ENCODE measurements at places on chromosomes 7 and 10.

GRCh38 chr7:115135146-115135545 is 213.3 kb downstream of the MDFIC start:
- DNase-seq, result no peak

DNA sequence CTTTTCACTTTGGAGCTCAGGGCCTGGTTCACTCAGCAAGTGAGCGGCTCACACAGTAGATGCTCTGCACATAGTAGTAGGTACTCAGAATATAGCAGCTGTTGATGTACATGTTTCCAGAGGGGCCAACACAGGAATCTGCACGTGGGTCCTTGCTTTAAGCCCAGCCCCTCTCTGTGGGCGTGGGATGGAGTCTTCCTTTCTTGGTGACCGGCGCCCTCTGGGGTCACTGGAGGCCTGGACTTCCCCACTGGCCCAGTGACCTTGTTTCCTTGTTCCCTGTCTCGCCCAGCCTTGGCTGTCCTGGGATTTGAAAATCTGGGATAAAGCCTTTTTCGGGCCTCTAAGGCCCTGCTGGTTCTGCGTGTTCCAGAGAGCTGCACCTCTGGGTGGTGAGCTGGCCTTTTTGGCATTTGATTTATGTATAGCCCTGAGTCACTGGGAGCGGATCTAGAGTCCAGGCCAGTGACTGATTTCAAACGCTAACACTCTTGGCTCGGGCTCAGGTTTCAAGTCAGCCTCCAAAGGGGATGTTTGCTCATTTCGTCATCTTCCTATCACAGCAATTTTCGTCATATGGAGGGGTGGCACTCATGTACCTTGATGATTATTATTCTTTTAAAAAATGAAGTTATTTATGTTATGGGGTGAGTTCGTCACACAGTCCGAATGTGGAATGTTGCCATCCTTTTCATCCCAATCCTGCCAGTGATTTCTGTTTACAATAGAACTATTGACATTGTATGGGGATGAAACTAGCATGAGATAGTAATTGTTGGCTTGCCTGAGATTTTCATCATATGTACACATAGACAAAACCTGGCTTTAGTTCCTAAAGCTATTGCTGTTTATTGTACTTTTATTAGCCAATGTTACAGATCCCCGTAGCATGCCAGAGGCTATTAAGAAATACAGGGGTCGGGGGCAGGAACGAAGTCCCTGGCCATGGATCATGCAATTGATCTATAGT is 65.5 kb downstream of the CUX1 start:
- DNase-seq, result no peak

DNA sequence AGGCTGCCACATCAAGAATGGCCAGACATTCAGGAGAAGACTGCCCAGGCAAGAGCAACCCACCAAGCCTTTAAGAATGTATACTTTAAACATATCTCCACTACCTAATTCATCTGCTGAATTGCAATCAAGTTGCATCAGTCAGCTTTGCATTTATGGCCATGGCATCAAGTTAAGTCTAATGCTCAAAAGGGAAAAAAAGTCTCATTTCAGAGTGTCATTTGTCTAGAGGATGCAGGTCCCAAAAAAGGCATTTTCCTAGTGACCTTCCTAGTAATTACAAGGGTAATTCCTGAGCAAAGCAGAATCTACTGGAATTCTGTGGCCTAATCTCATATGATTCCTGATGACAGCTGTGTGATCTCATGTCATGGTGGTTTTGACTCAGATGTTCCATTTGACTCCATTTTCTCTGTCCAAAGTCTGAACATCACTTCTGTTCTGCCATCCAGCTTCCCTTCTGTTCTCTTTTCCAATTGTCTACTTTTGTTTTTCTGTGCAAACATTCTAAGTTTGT is 7.3 kb upstream of the CABCOCO1 start:
- DNase-seq, result no peak

GRCh38 chr7:137829337-137829992 is 17.3 kb downstream of the DGKI start:
- DNase-seq, result no peak

DNA sequence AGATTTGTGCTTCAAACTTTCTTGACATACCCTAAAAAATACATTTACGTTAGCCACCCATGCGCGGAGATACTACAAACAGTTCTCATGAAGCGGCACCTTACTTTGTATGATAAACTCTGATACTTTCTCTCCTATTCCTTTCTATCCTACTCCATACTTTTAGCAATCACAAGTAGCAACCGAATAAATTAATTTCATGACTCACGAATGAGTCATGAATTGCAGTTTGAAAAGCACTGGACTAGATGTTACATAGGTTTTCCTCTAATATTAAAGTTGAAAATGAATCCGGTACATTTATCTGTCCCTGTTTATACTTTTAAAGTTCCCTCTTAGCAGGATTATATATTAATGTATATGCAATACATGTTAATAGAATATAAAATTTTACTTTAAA is 67.6 kb downstream of the CUBN start:
- no peak for DNase-seq

DNA sequence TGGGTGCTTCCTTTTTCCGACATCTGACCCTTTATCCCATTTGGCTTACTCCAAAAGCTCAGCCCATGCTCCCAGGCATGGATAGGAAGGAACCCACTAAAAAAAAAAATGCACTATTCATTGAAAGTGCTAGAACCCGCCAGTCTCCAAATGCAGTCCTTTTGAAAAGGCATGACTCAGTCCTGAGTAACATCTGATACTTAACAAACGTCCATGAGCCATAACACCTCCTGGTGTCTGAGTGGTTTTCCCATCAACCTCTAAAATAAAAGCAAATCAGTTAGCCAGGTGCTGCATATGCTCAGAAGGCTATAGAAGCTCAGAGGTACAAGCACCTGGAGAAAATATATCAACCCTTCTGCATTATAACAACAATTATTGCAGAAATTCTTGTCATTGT is 45.0 kb upstream of the CACUL1 start:
- DNase-seq, result no peak

- no peak for DNase-seq
Observed at GRCh38 chr7:150641854-150642253, 9.7 kb upstream of the GIMAP6 start.

GRCh38 chr10:61795551-61795950 is 105.9 kb upstream of the ARID5B start:
- DNase-seq, result no peak

DNA sequence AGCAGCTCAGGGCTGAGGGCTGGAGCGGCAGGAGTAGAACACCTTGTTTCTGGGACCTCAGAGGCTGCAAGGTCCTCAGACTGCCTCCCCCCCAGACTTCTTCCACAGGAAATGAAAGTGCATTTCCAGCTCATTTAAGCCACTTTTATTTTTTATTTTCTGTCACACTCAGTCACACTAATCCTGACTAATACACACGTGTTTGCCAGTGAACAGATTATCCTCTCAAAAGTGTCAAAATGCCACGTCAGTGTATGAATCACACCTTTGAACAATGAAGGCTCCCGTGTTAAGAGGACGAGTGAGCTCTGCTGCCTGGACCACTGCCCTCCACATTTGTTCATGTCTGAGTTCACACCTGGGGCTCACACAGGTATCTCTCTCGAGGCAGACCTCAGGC is 488.5 kb downstream of the DNAJB6 start:
- no peak for DNase-seq

- DNase-seq, result peak; percentile 73
Observed at GRCh38 chr7:47291461-47292081, 290.3 kb downstream of the TNS3 start.

DNA sequence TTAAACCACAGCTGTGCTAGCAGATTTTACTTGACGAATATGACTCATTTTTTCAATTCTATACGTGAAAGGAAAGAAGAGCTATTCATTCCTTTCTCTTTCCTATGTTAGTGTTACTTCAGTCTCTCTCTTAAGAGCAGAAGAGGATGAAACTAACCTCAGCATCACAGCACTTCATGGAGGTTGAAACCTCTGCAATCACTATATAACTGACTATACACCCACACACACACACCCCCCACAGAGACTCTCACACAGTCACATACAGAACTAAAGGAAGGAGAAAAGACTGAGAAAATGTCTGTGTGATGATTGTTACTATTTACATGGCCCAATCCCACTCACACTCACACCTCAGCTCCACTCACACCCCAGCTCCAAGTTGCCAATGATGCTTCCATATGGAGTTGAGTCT is 104.2 kb downstream of the KIF20B start:
- DNase-seq, result peak; percentile 75

- DNase-seq, result no peak
Observed at GRCh38 chr7:90320801-90321494, at the start of gene FAM237B. Gene FAM237B, minus strand, starts transcription at chr7:90321304. Its CDS starts 1,556 bp downstream, at chr7:90319748.

GRCh38 chr10:122554131-122555036 is 6.2 kb upstream of the DMBT1 start:
- DNase-seq, result no peak

DNA sequence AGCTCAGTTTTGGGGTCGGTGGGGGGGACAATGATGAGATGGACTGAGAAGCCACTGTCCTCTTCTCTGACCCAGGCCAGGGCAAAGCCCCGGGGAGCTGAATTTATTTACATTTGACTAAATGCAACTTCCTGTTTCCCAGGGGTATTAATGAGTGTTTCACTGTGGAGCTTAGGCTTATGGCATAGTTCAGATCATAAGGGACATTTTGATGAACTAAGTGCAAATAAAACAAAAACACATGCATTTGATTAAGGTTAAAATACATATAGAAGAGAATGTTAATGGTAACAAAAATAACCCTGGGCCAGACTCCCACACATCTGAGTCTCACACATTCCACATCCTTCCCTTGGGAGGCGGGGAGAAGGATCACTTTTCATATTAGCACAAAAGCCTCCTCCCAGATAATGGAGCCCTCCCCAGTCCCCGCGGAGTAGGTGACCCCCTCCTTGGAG is 320.6 kb downstream of the FRMD4A start:
- DNase-seq, result peak; percentile 84

DNA sequence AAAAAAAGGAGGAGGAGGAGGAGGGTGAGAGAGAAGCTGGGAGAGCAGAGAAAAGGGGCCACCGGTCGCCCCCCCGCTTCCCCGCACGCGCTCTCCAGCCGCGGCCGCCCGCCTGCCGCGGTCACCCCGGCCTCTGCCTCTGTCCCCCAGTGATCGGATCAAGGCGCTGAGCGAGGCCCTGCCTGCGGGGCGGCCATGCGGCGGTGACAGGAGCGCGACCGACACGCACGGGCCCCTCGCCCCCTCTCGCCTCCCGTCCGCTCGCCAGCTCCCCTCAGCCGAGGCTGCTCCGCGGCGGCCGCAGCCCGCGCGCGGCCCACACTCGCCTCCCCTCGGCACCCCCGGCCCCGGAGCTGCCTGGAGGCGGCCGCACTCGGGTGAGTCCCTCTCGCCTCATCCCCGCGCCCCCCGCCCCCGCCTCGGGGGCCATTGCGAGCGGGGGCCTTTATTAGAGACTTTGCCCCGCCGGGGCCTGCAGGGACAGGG is at the start of gene GTF2I:
GTF2I (plus strand) TSS at position 27 of the 486 bp plus-strand sequence. CDS start 31,411 bp downstream, outside the sequence.
- no peak for DNase-seq

- DNase-seq, result no peak
Observed at GRCh38 chr10:114550756-114551635, 107.1 kb downstream of the ABLIM1 start.

DNA sequence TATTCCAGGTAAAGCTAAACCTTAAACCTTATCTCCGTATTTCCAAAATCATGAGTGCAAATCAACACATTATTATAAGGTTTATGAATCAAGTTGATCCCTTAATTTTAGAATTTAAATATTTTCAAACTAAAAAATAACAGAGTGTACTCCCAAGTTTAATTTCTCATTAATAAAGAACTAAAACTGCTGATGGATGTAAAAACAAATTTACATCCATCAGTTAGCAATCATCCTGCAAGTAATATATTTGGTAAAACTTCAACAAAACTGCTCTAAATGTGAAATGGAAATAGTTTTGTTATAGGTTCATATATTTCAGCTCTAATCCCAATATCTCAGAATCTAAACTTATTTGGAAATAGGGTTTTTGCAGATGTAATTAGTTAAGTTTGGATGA is 71.3 kb upstream of the ZNF804B start:
- no peak for DNase-seq

- no peak for DNase-seq
Observed at GRCh38 chr10:85593226-85593772, 773.3 kb downstream of the GRID1 start.

DNA sequence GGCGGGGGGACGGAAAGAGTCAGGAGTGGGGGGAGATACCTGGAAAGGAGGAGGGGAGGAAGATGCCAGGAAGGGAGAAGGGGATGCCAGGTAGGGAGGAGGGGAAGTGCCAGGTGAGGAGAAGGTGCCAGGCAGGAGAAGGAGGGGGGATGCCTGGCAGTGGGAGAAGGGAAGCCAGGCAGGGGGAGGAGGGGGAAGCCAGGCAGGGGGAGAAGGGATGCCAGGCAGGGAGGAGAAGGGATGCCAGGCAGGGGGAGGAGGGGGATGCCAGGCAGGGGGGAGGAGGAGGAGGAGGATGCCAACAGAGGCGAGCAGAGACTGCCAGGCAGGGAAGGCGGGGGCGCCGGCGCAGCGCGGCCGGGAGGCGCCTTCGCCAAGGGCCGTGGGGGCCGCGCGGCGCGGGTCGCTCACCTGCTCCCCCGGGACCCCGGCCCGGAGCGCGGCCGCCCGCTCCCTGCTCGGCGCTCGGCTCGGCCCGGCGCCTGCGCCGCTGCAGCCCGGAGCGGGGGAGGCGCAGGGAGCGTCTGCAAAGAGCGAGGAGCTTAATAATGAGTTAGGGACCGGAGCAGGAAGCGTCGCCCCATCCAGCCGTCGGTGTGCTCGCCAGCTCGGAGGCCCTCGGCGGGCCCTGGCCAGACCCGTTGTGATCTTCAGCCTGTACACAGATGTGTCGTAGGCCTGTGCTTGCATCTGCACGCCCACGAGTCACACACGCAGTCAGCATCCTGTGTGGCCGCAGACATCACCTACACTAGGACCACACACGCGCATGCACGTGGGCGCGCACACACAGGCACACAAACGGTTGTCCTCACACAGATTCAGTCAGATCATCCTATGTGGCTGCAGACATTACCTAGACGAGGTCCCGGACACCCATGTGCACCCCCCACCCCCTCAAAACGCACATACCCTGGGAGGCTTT is 28.4 kb upstream of the SMARCD3 start:
- peak; percentile 66 for DNase-seq

DNA sequence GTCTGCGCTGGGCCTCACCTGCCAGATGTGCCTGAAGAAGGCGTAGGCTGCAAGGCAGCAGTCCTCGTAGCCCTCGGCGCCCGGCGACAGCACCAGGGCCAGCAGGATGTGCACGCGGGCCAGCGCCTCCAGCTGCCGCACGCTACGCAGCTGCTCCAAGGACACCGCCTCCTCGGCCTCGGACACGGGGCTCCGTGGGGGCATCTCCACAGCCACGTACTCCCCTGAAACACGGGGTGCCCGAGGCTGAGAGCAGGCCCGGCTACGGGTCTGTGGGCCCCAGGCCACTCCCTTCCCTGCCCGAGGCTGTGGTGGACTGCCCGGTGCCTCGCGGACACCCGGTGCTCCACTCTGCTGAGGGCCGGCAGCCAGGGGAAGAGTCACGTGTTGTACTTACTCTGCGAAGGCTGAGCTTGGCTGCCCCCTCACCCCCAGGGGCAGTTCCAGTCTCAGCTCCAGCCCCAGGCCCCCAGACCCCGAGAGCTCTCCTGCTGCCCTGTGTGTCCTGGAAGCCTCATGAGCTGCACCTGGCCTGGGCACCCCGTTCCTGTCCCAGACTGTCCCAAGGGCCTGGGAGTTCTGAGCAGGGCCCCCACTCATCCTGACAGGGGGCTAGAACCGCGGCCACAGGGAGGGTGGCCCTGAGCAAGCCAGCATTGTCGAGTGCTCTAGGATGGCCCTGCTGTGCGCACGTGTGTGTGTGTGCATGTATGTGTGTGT is 62.8 kb downstream of the CFAP46 start:
- DNase-seq, result no peak

- DNase-seq, result no peak
Observed at GRCh38 chr10:132040046-132040445, 25.7 kb upstream of the JAKMIP3 start.

GRCh38 chr10:78784546-78784945 is 284.2 kb upstream of the ZMIZ1 start:
- no peak for DNase-seq

Data from GM12865 (cell line).